ENCODE measurements at places on chromosomes 7 and 10.

DNA sequence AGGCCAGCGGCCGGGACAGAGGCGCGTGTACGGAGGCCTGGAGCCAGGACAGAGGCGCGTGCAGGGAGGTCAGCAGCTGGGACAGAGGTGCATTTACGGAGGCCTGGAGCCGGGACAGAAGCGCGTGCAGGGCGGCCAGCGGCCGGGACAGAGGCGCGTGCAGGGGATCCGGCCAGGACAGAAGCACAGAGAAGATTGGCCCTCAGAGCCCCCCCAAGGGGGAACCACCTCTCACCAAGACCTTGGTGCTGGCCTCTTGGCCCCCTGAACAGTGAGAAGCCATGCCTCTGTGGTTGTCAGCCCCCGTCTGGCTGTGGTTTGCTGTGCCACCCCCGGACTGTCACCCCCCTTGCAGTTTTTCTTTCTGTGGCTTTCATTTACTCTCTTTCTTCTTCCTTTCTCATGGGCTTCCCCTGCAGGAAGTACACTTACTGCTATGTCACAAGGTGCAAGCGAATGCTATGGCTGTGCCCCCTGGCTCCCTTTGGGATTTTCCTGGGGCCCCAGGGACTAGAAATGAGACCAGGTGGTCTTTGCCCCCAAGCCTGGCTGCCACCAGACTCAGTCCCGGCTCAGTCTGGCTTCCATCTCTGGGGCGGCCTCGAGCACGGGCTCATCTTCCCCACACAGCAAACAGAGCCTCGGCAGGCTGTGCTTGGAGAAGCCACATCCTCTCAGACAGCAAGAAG, 41.1 kb downstream of the INSIG1 start:
- DNase-seq: no peak

DNA sequence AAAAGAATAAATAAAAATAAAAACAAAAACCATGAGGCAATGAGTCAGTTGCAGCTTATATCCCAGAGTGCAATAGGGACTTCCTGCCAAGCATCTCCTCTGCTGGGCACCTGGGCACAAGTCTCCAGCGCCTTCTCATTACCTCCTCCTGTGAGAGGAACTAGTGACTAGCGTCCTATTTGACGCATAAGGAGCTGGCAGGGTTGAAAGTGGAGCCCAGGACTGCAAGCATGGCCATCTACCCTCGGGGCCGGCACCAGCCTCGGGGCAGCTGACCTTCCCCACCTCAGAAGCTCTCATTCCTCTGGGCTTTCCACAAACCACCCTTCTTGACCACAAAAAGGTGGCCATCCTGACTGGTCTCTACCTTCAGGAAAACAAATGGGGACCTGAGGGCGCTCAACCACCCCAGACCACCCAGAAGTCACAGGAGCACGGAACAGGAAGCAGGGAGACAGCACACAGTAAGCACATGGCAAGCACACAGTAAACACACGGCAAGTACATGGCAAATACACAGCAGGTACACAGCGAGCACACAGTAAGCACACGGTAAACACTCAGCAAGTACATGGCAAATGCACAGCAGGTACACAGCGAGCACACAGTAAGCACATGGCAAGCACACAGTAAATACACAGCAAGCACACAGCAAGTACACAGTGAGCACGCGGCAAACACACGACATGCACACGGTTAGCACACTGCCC, 19.1 kb downstream of the CTBP2 start:
- DNase-seq: no peak

GRCh38 chr7:47475880-47476227, 106.1 kb downstream of the TNS3 start:
- no peak for DNase-seq

- DNase-seq: no peak
These were observed 127.7 kb downstream of the ADARB2 start for GRCh38 chr10:1609648-1609970.

GRCh38 chr10:51846856-51847506, 147.6 kb upstream of the CSTF2T start:
- no peak for DNase-seq

DNA sequence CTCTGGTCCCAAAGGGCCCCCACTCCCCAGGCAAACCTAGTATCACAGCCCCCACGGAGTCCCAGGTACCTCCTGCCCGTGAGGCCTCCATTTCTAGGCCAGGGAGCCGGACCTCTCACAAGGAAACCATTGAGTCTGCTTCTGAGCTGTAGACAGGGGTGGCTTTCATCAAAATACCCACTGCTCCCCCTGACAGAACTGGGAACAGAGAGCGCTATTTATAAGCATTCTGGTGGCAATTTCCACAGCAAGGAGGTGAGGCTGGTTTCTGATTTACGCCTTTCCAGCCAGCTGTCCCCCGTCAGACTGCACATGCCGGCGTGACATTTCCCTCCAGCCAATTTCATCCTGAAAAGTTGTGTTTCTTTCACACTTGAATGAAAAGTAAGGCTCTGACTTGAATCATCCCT, 407.5 kb upstream of the PRKCQ start:
- no peak for DNase-seq

DNA sequence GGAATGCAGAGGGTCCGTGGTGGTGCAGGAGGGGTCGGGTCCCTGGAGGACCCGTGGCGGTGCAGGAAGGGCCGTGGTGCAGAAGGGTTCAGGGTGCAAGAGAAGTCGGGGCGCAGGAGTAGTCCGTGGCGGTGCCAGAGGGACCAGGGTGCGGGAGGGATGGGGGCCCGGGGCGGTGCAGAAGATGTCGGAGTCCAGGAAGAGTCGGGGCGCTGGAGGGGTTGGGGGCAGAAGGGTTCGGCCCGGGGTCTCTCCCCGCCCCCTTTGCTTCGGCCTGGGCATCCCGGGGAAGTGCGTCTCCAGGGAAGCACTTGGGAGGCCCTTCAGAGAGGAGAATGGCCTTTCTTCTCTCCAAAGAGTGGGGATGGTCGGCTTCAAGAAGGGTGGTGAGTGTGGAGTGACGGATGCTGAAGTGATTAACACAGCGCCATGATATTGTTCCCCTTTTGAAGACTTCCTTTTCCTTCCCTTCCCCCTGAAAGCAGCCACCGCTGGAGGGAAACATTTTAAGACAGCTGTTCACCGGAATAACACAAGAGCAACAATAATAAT, 997 bp downstream of the WDR37 start:
- DNase-seq: no peak

DNA sequence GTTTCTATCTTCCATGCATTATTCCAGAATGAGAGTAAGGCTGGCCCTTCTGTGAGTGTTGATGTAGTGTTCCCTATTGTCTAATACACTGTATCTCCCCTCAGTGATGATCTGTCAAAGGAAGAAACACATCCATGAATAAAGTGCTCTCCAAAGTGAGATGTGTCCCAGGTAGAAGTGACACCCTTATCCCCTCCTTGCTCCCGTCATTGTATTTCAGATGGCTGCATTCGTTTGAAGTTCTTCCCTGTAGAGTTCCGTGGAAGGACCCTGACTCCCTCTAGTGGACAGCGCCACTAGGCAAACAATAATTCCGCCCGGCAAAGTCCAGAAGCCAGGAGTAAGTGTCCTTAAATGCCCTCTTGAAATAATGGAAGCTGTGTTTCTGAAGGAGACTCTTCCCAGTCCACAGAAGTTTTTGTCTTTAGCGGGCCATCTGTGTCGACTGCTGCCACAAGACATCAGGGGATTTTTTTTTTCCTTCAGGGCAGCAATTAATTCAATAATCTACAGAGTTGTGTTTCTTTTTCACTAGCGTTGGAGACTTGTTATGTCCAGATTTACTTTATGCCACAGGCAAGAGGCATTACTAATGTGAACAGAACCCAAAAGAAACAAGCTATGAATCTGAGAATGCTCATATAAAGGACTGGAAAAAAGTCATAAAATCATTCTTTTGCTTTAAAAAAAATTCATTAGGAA, 64.6 kb downstream of the THNSL1 start:
- DNase-seq: peak; percentile 60

GRCh38 chr10:44779511-44779910, 131.6 kb upstream of the TMEM72 start:
- no peak for DNase-seq

DNA sequence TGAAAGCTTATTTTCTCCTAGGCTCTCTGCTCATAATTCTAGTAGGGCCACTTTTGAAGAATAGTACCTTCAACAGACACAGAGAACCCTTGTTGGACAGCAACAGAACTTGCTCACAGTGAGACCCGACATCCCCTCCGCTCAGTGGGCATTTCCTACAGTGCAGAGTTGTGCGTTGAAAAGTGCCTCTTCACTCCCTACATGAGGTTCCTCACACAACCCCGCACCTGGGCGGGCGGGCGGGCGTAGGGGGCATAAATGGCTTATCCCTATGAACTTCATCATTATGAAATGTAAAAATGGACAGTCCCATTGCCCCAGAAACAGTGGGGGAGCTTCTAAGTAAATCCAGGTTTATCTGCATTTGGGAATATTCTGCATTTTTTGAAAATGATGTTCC, 174.9 kb downstream of the MGMT start:
- DNase-seq: no peak

- no peak for DNase-seq
These were observed 17.9 kb upstream of the DDX21 start for GRCh38 chr10:68938117-68938516.

GRCh38 chr7:77467408-77467807, 51.3 kb upstream of the GSAP start:
- no peak for DNase-seq

DNA sequence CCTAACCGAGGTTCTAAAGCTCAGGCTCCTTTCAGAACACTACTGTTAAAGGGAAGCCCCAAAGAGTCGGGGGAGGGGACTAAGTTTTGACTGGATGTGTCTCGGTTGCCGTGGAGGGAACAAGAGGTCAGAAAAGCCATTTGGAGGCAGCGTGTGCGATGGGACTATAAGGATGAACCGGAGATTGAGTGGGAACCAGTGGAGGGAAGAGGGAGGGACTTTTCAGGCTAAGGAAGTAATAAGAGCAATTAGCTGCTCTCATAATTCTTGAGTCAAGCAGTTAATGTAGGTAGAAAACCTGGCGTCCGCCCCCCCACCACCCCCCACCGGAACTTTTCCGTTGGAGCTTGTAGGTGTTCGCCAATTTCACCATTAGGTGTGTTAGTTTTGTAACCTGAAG, 491 bp upstream of the AKAP9 start:
- peak; percentile 9 for DNase-seq

DNA sequence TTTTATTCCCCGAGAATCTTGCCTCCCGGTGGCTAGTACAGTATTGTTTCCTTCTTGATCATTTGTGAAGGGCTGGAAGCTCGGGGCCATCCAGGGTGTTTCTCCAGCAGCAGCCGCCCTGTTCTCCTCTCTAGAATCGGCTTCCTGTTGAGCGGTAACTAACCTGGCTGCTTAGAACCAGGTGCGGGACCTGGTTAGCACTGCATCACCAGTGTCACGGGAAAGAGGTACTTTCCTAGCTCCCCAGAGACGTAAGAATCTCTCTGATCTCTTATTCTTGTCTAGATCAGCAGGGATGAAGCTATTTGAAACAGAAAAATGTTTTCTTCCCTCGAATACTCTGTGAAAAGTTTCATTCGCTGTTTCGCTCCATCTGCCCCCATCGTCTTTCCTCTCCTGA, 239.2 kb downstream of the CELF2 start:
- no peak for DNase-seq

GRCh38 chr7:77935652-77936348, 137.2 kb downstream of the PHTF2 start:
- DNase-seq: no peak

DNA sequence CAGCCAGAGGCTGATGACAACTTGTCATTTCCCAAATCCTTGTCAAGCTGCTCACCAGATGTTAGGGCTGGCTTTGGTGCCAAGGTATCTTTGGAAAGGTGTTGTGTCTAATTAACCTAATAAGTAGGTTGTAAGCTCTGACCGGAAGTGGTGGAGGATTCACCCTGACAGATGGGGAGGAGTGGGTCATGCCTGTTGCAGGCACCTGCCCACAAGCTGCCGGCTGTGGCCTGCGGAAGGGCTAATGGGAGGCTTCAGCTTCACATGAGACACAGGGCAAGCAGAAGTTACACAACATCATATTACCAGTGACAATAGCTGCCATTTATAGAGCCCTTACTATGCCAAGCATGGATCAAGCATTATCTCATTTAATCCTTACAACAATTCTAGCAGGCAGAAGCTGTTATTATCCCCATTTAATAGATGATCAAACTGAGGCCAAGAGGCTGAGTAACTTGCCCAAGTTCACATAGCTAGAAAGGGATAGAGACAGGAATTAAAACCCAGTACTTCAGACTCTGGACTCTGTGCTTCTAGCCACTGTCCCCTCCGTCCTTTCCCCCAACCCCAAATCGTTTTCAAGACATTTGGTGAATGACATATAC, 63.1 kb upstream of the DUSP5 start:
- DNase-seq: no peak

DNA sequence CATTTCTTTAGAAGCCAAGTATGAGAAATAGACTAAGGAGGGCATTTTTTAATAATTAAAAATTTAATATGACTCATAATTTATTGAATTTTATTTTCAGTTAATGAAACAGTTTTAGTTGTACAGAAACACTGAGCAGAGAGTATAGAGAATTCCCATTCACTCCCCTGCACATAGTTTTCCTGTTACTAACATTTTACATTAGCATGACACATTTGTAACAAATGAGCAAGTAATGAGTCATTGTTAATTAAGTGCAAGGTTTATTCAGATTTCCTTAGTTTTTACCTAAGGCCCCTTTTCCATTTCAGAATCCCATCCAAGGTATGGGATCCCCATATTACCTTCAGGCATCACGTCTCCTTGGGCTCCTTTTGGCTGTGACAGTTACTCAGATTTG, 271.5 kb upstream of the FZD8 start:
- no peak for DNase-seq

DNA sequence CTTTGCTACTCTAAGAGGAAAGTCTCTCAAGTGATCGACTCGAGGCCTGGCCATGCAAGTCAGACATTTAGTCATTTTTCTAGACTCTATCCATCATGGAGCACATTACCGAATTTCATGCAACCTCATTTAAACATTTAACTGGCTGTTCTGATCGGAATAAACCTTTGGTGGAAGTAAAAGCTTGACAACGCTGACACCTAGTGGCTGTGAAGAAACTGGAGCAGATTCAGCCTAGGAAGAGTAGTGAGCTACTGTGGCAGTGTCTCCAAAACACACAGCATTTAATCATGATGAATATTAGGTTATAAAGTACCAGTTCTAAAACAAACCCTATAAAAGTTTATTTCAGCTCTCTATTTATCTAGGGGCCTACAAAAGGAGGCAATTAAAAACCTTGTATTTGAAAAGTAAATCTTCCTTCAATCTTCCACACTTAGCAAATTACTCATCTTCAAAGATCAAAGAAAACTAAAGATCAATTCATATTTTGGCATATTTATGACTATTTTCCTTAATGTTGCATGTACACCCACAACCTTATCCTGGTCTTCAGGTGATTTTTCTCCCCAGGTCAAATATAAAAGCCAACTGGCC, 175.0 kb downstream of the CTNNA3 start:
- peak; percentile 29 for DNase-seq
